Activated CD4-positive, alpha-beta T cell treated with anti-CD3 and anti-CD28 coated beads for 24 hours (primary cell): ENCODE measurements at places on chromosomes 5 and 9.

DNA sequence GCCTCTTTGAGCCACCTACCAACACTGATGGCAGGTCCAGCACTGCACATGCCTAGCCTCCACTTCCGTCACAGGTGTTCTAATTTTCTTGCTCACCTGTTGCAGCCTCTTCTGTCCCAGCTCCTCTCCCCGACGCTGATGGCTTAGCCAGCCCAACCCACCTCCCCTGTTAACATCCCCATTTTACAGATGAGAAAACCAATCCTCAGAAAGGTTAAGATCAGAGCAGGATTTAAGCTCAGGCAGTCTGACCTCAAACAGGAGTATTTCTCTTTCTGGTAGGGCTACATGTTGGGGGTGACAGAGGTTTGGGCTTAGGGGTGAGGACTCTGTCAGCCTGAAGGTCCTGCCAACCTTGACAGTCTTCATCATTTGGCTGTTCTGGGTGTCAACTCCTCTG lies 74.5 kb upstream of the PITX1 start:
- no peak for DNase-seq

GRCh38 chr9:95058795-95059386 lies 258.6 kb downstream of the FANCC start:
- DNase-seq: no peak

DNA sequence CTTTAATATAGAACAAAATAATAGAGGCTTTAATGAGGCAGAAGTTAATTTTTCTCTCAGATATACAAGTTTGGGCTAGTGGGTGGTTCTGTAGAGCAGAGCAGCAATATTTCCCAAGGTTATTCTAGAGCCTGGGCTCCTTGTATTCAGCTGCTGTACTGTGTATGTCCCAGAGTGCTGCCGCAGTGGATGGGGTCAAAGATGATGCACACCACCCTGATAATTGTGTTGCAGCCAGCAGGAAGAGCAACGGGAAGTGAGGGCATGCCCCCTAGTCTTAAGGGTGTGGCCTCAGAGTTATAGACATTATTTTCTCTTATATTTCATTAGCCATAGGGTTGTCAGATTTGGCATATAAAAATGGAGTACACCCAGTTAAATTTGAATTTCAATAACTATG lies 23.9 kb upstream of the KIF4B start:
- DNase-seq: no peak

DNA sequence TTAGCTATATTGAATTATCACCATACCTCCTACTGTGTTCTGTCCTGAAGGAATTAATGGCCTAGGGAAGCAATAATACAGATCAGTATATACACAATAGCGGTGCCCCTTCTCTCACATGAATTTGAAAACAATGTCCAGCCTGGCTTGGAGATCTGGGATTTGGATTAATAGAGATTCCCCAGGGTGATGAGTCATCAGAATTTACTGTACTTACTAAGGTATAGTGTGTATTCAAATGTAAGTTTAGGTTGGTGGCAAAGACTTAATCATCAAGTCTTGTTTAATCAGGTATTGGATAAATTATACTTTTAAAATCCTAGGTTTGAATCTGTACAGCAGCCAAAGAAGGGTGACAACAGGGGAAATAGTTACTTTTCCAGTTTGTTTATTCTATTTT lies 121.5 kb downstream of the FEM1C start:
- no peak for DNase-seq

- no peak for DNase-seq
These were observed 82.3 kb downstream of the RAI14 start for GRCh38 chr5:34738381-34738780.

- DNase-seq: no peak
These were observed 291.2 kb upstream of the PTPRD start for GRCh38 chr9:10903969-10904368.

DNA sequence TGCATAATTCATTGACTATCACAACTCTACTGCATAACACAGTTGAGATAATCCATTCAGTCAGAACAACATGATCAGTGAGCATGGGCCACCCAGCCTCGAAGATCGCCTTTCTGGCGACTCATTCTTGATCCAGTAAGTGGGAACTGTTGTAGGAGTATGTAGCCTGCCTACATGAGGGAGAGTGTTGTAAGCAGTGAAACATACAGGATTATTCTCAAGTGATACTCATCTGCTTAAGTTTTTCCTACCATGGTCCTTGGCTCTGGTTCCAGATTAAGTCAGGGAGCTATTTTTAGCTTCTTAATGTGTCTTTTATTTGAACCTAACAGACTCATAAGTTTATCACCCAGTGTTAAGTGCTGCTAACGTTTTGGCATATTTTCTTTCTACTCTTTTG lies 44.0 kb downstream of the TNPO1 start:
- DNase-seq: no peak

GRCh38 chr9:127837346-127837745 lies 17.1 kb downstream of the ENG start:
- DNase-seq: no peak

DNA sequence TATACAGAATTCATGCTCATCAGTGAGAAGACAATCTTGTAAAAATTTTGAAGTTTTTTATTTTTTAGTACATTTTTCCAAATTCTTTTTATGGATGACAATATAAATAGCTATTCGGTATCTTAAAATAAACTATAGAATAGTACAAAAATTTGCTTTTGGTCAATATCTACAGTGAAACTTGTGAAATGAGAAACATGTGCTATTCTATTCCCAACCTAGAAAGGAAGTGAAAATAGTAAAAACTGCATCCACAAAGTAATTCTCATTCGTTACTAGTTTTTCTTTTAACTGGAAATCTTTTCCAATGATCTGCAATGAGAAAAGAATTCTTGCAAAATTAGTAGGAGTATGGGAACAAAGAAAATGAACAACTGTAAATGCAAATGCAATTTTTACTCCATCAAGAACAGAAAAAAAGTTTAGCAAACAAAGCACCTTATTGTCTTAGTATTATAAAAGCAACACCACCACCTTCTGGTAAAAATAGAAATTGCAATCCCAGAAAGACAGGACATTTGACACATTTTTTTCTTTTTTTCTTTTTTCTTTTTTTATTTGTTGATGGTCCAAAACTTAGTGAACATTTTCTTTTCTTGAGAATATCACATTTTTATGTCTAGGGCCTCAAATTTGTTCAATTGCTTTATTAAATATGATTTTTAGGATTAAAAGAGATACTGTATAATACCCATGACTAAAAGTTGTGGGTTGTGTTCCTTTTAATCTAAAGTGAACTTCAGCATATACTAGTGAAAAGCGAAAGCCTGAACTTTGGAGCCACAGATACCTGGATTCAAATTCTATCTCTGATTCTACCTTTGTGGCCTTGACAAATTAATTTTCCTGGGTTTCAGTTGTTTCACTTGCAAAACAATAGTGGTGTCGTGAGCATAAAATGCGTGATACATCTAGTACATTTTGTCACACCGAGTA lies 72.3 kb downstream of the SLCO4C1 start:
- no peak for DNase-seq

DNA sequence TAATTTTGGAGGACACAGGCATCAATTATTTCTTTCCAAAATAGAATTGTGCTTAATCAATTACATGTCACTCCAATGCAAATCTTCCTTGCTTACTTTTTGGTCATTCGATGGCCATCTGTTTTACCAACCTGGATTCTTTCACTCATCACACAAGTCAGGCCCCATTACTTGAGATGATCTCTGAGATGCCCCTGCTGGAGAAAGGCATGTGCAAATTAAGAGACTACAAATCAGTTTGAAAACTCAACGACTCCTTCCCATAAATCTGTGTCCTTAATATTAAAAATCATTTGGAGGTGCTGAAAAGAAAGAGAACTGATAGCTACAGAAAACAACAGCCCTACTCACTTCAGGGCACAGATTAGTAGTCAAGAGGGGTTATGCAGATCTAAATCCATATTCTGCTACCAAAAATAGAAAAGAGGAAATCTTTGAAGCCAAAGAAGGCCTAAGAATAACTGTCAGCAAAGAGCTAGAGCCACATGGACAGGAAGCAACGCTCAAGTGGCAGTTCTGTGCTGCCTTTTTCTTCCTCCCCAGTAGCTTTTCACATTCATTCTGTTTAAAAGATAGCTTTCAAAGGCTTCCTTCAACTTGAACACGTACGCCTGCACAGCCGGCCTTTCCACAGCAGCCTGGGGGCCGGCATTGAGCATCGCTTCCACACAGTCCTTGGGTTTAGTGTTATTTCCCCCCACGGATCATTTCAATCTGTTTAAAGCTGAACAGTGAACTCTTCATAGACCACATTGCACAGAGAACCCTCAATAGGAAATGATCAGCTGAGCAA lies 79.3 kb upstream of the MAP3K1 start:
- DNase-seq: no peak

GRCh38 chr9:138020120-138020794 lies 142.7 kb downstream of the CACNA1B start:
- no peak for DNase-seq

DNA sequence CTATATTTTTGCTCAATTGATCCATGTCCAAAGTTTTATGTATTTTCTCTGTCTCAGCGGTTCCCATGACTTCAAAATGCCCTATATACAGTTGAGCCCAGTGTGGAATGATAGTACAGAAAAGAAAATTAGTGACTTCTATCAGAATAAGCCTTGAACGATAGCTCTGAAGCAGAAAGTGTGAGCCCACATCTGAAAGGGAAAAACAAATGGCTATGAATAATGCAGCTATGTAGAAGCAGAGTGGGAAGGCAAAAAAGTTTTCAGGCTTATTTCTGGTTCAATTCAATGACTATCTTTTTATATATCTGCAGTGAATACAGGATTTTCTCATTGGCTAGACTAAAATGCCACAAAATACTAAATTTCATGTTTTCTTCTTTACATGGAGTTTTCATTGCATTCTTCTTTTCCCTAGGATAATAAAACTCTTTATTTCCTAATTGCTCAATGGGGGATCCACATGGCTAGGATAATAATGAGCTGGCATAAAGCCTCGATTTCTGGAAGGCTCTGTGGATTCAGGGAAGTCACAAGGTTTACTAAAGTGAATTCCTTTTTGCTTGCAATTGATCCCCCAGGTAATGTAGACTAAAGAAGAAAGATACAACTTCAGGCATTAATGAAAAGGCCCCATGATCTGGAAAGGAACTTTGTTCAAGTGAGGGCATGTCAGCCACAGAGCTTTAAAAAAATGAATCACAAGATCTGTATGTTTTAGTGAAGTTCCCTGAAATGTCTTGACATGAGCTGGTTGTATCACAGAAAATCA lies 377.0 kb upstream of the RIOK2 start:
- no peak for DNase-seq

GRCh38 chr5:27316271-27316650 lies 277.9 kb upstream of the CDH9 start:
- no peak for DNase-seq

DNA sequence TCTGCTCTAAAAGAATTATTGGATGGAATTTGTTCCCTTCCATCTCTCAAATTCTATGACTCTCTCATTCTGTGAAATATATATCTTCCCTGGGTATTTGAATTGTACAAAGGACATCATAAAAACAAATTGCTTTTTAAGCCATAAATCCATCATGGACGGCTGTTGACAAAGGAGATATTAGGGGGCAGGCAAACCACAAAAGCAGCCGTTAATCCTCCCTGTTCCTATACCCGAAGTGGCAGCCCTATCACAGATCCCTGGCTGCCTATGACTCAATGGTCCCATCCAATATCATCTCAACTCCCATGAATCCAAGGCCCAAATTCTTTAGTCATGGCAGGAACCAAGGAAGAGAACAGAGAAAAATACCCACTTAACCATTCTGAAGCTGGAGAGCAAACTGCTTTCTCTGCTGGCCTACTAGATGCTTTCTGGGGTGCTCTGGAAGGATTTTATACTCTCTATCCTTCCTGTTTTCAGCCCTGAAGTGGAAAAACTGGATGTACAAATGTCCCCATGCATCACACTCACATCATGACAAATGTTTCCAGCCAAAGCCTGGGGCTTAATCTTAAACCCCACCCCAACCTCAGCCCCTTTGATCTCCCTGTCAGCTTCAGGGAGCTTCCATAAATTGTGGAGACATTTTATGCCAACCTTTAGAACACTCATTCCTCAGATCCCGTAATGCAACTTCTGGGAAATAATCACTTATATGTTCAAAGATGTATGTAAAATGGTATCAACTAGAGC lies 59.5 kb downstream of the FAM114A2 start:
- DNase-seq: no peak

DNA sequence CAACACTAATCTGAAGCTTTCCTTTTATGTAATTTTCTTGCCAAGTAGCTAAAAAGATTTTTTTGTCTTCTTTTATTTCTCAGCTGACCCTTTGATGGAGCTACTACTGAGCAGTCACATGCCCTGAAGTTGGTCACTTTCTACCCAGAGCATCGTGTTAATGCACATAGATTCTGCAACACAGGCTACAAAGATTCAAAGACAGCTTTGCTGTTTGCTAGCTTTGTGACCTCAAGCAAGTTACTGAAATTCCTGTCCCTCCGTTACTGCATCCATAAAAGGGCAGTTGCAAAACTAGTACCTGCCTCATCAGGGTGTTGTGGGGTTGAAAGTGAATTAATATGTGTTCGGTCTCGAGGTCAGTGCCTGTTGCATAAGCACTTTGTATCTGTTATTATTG lies 179.9 kb downstream of the GAS1 start:
- DNase-seq: no peak

DNA sequence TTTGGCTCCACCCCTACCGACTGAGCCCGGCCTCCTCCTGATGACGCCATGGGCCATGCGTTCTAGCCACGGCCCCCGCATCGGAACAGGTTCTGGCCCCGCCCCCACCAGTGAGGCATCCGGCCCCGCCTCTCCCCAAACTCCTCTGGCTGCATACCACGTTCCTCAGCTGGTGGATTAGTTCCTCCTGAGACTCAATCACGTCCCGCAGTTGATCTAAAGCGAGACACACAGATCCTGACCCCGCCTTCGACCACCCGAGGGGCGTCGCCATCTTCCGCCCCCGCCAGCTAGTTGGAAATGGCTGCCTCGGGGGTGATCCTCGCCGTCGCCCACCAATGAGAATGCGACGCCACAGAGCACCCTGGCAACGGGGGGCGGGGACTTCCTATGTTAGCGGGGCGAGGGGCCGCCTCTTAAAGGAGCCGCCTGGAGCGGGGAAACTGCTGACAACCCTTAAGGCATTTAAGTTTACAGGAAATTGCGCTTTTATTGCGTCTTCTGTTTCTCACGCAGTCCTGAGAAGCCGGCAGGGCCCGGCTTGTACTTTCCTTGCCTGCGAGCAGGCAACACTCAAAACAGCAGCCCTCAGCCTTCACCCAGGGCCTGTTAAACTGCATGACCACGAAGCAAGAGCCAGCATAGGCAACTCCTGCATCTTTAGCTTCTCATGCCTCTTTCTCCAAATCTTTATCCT lies at the start of gene SPATA24:
TSS of gene SPATA24 (minus strand) at position 303 of the 697 bp plus-strand sequence. CDS start at position 274, 29 bp downstream.
- DNase-seq: peak; percentile 95
